Cerebellar cortex (tissue), 1 donor: ENCODE measurements at places on chromosomes 2 and 18.

GRCh38 chr2:20444101-20444992 lies 2.5 kb upstream of the RHOB start:
- DNase-seq: peak; percentile 63

- no peak for DNase-seq
Observed at GRCh38 chr2:226777611-226778010, 22.0 kb downstream of the IRS1 start.

- DNase-seq: no peak
Observed at GRCh38 chr2:181163139-181163538, 182.7 kb downstream of the UBE2E3 start.

DNA sequence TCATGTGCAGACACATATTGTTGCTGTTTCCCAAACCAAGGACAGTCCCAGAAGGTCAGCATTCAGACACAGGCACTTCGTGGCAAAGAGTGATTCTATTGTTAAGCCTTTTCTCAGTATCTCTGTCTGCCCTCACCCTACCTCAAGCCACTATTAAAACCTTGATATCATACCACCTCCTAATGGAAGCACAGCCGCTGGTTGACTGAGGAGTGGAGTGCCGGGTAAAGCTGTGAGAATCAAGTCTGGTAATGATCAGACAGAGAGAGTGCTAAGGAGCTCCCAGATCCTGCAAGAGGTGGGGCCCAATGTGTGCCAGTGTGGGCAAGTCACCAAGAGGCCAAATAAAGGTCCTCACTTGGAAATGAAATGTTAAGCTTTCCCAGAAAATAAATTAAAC lies 819.5 kb downstream of the BCL11A start:
- DNase-seq: no peak

DNA sequence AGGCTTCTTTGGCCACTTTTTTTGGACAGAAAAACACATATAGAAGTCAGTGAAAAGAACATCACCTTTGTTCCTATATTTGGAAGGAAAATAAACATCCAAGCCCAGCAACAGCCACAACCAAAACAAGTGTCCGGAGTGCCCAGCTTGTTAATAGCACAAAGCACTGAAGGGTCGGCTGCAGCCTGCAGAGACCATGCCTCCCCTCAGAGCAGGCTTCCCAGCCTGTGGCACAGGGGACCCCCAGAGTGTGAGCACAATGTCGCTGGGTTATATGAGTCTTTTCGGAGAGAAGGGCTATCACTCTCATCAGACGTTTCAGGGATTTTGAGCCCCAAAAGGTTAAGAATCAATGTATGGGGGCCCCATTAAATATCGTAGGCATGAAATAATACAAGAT lies 6.2 kb upstream of the CIDEA start:
- no peak for DNase-seq

DNA sequence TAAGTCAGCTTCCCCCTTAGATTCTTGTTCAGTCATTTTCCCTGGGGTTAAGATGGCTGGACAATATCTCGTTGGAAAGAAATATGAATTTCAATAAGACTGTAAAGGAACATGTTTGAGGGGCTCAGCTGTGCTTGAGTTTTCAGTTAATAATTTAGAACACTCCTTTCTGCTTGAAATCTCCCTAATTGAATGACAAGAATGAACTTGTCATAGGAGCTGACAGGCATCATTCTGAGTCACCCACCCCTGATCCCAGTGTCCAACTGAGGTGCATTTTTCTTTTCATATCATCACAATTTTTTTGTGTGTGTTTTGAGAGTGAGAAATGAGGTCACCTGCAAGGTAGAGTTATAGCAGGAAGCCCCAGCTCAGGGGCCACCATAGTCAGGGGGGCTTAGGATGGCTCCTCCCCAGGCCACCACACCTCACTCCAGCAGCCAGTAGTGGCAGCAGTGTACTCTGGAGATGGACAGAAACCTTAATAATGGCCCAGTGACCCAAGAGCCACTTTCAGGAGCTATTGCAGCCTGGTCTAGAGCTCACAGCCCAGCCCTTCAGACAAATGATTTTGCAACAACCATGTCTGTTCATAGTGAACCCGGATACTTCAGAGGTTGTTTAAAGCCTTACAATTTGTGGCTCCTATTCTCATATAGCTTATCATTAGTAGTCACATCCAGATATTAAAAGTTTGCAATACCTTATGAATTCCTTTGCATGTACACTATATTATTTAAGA lies 174.5 kb downstream of the MAIP1 start:
- DNase-seq: no peak

DNA sequence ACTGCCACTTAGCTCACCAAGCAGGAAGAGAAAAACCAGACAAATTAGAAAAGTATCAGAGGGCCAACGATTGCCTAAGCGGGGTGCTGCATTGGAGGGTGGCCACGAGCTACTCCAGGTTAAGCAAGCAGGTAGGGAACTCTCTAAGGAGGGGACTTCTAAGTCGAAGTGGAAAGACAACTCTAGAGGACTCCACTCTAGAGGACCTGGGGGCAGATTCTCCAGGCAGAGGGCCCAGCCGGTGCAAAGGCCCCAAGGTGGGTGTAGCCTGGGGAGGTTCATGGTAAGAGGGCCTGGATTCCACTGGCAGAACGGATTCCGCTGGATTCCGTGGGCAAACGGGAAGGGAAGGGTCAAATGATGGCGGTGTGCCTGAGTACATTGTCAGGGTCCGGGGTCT lies 12.7 kb downstream of the FBLN7 start:
- DNase-seq: no peak

DNA sequence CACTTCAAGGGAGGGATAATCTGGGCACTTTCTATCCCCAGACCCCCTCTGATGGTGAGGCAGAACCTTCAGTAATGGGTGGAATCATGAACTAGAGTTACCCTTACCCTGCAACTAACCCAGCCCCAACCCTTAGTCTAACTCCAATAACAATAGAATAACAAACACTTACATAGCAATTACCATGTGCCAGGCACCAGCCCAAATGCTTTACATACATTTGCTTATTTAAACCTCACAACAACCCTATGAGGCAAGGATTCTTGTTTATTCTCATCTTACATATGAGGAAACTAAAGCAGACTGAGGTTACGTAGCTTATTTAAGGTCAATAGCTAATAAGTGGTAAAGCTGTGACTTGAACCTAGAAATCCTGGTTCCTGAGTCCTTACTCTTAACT lies 132.8 kb downstream of the CYP26B1 start:
- DNase-seq: no peak

DNA sequence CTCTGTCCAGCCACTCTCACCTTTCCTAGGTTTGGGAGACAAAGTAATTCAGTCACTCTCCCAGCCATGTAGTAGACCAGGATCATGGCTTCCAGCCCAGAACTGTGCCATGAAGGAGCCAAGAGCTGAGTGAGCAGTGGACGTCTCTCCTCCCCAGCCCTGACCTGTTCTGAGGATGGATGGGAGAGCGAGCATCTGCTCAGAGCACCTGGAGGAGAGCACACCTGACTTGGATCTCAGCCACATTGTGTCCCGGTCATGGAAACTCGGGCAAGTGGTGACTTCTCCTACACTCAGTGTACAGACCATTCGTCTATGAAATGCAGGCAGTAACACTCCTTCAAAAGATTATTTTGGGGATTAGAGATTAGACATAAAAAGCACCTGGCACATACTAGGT lies 299.7 kb downstream of the TNS1 start:
- peak; percentile 29 for DNase-seq

- DNase-seq: no peak
Observed at GRCh38 chr2:143526498-143526897, 397.3 kb downstream of the ARHGAP15 start.

DNA sequence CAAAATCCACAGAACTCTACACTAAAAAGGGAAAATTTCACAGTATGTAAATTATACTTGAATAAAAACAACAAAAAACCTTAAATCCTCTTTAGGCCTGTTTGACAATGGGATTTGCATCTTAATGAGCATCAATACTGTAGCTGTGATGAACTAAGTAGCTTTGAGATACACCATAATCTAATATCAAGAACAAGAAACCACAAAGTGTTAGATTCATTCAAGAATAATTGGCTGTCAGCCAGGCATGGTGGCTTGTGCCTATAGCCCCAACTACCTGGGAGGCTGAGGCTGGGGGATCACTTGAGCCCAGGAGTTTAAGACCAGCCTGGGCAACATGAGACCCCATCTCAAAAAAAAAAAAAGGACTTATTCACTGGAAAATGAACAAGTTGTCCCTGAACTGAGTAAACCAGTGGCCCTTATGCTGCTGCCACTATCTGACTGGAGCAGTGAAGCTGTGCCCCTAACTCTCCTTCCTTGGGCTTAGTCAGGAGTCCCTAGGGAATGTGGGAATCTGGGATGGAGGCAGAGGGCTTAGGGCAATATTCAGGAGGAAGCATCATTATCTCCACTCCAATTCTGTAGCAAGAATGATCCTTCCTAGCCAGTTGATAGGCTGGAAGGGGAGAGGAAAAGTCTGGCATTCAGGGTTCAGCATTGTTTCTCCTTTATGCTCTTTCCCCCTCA lies 88.5 kb downstream of the PRKCE start:
- no peak for DNase-seq

DNA sequence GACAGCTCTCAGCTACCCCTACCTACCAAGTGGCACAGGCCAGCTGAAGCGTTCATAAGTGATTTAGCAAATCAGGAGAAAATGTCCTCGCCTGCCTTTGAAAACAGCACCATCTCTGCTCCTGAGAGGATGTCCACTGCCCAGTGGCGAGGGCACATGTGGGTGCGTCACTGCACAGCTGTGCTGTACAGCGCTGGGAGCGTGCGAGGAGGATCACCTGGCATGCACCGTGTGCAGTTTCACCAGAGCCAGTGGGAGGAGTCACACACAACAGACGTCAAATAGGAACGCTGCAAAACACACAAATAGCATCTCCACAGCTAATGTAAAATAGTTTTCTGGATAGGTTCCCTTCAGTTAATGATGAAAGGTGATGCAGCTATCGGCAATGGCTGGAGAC lies 154.1 kb downstream of the HDAC4 start:
- no peak for DNase-seq
